ENCODE measurements at places on chromosomes 1 and 21. TPM values are rescaled to one million over a fixed set of nuclear protein-coding genes. Genes with fewer than 3 reads are reported as not detected.

GRCh38 chr1:98931128-98931835 is 73.4 kb downstream of the PLPPR5 start:
- no peak for DNase-seq

AK5 gene
- polyA plus RNA-seq = 0.79 TPM

- DNase-seq = no peak
These were observed 62.6 kb upstream of the DENND1B start for GRCh38 chr1:197837911-197838310.

TSSK3 gene
- 0.73 TPM for polyA plus RNA-seq

OR2L3 gene
- polyA plus RNA-seq = not detected

DNA sequence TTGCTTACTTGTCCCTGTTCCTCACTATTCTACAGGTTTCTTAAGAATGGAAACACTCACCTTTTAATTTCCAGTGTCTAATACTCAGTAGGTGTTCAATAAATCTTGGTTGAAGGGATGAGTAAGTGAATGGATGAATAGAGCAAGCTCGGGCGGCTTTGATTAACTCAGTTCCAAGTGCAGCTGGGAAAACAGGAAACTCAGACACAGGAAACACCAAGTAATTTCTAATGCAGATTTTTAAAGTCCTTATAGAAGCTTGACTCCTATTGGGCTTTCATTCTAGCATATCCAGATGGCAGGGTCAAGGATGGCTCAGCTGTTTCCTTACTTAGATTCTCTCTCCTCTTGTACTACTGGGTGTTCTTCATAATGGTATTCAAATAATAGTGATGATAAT is 14.0 kb downstream of the CAMK1G start:
- no peak for DNase-seq

- no peak for DNase-seq
These were observed 72.2 kb downstream of the ZNF678 start for GRCh38 chr1:227635596-227635995.

DNA sequence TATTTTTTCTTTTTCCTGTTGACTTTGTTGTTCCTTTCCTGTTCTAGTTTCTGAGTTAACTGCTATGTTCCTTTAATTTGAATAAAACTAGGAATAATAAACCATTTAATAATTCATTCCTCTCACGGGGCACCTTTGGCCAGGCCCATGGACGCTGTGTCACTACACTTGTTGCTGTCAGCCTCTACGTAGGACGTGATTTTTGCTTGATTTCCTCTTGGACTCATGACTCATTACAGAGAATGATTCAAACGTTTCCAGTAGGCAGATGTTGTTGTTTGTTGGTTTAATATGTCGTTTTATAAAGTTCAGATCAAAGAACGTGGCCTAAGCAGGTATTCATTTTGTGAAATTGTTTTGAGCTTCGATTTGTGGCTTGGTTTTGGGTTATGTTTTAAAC is 9.1 kb upstream of the SLC19A1 start:
- DNase-seq = no peak

DNA sequence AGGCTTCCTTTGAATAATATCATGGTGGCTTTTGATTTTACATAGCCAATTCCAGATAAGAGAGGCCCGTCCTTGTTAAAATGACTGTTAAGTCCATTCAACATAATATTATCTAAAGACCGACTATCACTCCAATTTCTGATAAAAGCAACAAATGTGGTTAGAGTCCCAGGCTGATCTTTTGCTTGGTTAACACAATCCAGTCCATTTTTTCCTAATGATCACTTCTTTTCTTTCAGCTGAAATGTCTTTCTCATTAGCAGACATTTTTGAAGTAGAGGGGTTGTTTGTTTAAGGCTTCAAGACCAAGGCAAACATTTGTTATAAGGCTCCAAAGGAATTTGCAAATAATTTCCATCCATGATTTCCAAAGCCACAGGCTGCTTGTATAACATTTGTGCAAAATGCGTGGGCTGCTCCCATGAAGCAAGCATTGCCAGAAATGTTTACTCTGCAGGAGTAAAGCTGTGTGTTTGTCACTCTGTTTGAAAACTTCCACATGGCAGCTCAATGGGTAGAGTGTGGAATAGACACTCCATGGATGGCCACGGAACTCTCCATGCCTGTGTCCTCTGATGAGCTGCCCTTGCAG is 111.5 kb downstream of the PSMG1 start:
- no peak for DNase-seq

DNA sequence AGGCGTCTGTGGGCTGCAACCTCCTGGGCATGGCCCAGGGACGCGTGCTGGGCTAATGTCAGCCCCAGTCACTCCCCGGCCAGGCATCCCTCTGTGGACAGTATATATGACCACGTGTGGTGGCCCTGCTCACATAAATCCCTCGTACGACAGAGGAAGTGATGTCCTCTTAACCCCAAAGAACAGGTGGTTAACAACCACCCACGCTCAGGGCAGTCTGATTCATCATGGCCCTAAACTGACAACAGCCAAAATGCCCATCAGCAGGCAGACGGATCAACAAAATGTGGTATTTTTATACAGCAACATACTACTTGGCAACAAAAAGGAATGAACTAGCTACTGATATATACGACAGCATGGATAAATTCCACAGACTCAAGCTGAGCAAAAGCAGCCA is 51.0 kb downstream of the ECE1 start:
- DNase-seq = no peak

BARHL2 gene
- not detected for polyA plus RNA-seq

RXFP4 gene
- polyA plus RNA-seq = 0.18 TPM

- no peak for DNase-seq
These were observed 32.4 kb upstream of the PRDX6 start for GRCh38 chr1:173444757-173445156.

TCP10L gene
- 0.76 TPM for polyA plus RNA-seq

DNA sequence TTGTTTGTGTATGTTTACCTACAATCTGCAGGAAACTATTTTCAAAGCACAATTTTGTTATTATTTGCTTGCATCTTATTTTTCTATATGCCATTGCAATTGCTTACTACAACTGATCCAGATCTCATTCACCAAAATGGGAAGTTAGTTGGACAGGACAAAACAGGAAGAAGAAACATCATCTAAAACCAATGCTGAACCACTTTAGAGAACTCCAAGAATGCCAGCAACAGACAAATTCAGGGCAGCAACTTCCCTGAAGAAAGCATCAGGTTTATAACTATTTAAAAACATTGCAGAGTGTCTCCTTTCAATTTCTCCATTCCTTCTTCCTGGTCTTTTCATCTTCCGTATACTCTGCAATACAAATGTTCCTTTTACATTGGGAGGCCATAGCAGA is 82.4 kb upstream of the SMYD2 start:
- no peak for DNase-seq

RPE65 gene
- polyA plus RNA-seq = 0.89 TPM

IGSF5 gene
- polyA plus RNA-seq = 0.10 TPM

- DNase-seq = no peak
These were observed 121.7 kb upstream of the FOXD3 start for GRCh38 chr1:63200676-63201075.

- no peak for DNase-seq
These were observed 52.2 kb downstream of the NENF start for GRCh38 chr1:212484701-212485570.

DNA sequence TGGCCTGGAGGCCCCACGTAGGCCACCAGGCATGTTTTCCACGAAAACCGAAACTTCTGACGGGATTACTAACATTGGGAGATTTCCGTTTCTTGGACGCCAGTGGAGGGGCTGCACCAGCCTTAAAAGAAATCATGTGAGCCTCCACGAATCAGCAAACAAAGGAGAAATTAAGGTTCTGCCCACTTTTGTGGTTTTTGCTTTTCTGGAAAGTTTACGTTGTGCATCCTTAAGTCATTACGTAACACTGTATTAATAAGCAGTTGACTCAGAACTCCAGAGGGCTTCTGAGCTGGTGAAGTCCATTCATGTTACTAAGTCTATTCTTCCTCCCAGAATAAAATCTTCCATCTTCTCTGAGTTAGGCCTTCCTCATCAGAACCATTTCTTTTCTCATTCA is 168.5 kb downstream of the PSMG1 start:
- no peak for DNase-seq

OR2T12 gene
- not detected for polyA plus RNA-seq

GRCh38 chr1:167643441-167643840 is 13.4 kb downstream of the RCSD1 start:
- no peak for DNase-seq

DNA sequence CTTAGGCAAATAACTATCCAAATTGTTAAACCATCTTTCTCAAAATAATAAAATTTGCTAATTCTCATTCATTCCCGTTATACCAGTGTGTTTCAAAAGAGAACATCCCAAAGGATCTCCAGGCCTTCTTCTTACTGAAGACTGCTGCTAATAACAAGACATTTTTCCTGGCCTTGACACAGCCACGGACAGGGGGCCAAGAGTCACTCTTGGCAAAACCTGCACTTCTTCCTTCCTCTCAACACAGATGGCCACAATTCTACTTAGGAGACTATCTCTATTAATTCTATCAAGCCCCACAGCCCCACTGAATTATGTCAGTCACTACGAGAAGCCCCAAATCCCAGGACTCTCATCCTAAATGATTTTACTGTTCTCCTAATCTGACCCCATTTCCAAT is 86.0 kb downstream of the EVI5 start:
- DNase-seq = no peak

DNA sequence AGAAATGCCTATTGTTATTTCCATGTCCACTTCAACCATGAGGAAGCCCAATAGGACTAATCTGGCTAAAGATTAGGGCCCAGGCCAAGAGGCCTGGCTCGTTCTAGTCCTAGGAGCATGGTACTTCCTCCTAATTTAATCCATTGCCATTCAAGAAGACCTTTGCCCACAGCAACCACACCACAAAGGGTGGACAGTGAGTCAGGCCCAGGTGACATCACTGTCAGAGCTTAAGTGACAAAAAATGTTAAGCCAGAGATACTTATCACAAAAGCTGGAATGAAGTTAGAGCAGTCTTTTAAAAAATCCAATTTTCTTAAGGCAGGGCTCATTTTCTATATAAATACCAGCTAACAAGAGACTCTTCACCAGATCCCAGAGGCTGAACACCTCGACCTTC is at the start of gene SPRR3:
Gene SPRR3 (plus strand): TSS at position 368 of the 400 bp plus-strand sequence. CDS start 1,272 bp downstream, outside the sequence.
- no peak for DNase-seq

- no peak for DNase-seq
These were observed 1.9 kb downstream of the RUNX3 start for GRCh38 chr1:24927988-24928688.

ACTL8 gene
- polyA plus RNA-seq = not detected

- no peak for DNase-seq
These were observed 374.0 kb downstream of the CAMTA1 start for GRCh38 chr1:7159116-7159781.

RCSD1 gene
- polyA plus RNA-seq = 19.9 TPM

FRRS1 gene
- polyA plus RNA-seq = 3.4 TPM

IL22RA1 gene
- 0.11 TPM for polyA plus RNA-seq

LAMB3 gene
- polyA plus RNA-seq = 13.3 TPM

DNA sequence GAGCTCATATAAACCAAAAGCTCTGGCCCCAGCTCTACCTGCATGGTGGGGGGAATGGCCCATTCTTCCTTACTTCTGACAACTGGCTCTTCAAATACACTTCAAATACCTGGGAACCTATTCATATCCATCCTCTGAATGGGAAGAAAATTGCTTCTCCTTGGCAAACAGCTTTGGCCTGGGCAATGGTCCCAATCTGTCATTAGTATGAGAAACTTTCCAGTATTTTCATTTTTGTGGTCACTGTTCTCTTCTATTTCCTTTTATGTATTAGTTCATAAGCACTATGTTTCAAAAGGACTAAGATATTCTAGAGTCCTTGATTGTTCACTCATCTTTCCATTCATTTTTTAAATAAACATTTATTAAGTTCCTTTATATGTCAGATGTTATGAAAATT is 5.2 kb upstream of the HSD3B2 start:
- DNase-seq = no peak

PROK1 gene
- 5.3 TPM for polyA plus RNA-seq

GRCh38 chr1:55250399-55251075 is 35.4 kb upstream of the USP24 start:
- DNase-seq = no peak

GRCh38 chr1:18955441-18956192 is 859 bp downstream of the IFFO2 start:
- DNase-seq = no peak

DNA sequence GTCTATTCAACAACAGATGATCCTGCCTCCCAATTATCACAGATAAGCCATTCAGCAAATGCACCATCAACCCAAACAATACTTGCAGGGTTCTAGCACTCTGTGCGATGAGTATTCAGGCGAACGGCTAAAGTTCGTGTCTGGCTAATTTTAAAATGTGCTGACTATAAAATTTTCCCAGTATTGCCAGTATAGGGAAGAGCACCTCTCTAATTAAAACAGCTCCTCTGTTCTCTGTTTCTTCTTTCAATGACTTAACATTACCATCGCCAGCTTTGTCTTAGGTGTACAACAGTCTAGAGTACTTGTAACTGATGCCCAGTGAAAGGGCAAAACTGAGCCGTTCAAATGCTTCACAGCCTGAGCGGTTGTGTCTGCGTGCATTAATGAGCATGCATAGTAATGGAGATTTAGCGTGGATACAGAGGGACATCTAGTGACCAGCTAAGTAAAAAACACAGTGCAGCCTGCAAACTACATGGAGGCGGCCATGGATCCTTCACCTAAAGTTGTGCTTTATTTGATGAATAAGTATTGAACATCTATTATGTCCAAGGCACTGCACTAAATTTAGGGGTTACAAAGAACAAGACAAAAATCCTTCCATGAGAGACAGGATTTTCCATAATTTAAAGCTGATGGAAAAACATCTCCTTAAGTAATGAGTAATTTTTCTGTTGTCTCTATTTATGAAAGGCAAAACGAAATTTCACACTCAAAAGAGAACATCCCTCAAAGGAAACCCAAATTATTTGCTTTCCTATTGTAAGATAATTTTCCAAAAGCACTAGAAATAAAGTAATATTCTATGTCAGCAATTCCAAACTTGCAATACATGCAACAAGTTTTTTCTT is 120.0 kb downstream of the SETD4 start:
- DNase-seq = peak; percentile 45

- no peak for DNase-seq
These were observed 1381.8 kb downstream of the MRPL39 start for GRCh38 chr21:24225431-24225830.

DNA sequence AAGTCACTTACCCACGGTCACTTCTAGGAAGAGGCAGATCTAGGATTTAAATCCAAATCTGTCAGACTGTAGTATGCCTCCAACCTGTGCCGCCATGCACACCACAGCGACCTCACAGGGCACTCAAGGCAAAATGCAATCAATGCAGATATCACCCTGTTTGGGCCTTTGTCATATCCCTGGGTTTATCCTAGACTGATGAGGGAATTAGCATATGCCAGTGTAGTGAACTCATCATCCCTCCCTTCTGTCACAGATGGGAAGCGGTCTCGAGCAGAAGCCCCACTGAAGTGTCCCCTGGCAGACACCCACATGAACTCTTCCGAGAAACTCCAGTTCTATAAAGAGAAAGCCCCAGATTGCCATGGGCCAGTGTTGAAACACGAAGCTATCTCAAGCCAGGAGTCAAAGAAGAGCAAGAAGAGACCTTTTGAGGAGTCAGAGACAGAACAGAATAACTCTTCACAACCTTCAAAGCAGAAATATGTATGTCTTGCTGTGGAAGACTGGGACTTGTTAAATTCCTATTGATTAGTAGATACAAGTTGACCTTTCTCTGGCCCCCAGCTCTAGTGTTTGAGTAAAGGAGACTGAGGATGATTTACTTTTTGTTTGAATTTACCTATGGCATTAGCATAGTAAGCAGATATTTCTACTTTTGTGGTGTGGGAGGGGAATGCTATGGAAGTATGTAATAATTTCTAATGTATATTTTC is 21.4 kb downstream of the LRRC42 start:
- DNase-seq = no peak

All from urinary bladder (tissue), 4 donors.